ENCODE measurements at places on chromosomes 6 and 20. TPM values are rescaled to one million over a fixed set of nuclear protein-coding genes. Genes with fewer than 3 reads are reported as not detected.

The TFAP2A gene
- total RNA-seq, result 0.73 TPM

The HLA-DQB2 gene
- 1.5 TPM for total RNA-seq

The HEBP2 gene
- 50.0 TPM for total RNA-seq

DNA sequence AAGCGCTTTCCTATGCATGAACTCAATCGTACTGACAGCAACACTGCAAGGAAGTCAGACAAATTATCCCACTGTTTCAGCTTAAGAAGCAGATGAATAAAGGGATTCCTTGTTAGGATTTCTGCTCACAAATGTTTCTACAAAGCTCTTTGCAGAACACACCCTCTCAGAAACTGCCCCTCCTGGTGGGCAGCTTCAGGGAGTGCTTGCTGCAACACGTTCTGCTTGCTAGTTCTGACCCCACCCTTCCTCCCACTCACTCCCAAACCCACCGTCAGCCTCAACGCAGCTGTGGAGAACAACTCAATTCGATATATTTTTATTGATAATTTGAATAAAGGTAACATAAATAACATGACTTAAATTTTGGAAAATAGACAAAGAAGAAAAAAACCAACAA lies 250.8 kb upstream of the PRDM1 start:
- DNase-seq, result no peak

GRCh38 chr6:74939151-74939708 lies 266.6 kb downstream of the COL12A1 start:
- DNase-seq, result no peak

GRCh38 chr6:23388086-23388783 lies 737.8 kb upstream of the NRSN1 start:
- DNase-seq, result no peak

DNA sequence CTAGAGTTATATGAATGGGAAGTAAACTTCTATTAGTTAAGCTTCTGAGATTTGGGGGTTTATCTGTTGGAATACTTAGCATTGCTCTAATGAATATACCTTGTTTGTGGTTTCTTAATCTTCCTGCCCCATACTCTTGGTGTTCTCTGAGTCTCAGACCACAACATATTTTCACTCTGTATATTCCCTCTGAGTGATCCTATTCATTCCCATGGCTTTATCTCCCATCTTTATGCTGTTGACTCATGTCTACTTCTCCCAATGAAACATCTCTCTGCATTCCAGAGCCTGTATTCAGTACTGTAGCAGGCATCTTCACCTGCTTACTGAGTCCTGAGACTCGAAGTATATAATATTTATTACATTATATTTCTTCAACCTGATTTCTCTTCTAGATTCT lies 283.7 kb upstream of the MAP3K7 start:
- DNase-seq, result no peak

- DNase-seq, result no peak
These were observed 144.6 kb downstream of the MTHFD1L start for GRCh38 chr6:151010071-151010470.

Data from left lung (tissue), 14 donors.